Neural progenitor cell (in vitro differentiated cells): ENCODE measurements at places on chromosomes 4 and X. TPM values are rescaled to one million over a fixed set of nuclear protein-coding genes. Genes with fewer than 3 reads are reported as not detected.

The MBNL3 gene
- total RNA-seq: 2.4 and 3.4 TPM in 2 replicates

The AFM gene
- total RNA-seq: not detected in 2 replicates

DNA sequence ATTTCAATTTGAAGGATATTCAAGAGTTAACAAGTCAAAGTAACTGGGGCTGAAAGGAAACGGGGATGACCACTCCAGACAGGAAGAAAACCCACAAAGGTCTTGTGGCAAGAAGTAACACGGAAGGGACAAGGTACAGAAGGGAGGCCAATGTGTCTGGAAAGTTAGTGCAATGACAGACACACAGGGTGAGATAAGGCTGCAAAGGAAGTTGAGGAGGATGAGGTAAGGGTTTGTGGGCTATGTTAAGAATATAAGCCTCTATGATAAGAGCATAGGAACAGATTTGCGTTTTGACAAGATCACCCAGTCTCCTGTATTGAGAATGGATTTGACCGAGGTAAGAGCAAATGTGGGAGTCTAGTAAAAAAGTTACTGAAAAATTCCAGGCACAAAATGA, 21.9 kb upstream of the EMCN start:
- H3K4me1 ChIP-seq: no peaks in the 10 kb centered on the region
- no peak overlapping the region for H3K27ac ChIP-seq
- no peaks in the 10 kb centered on the region for H3K27me3 ChIP-seq
- H3K4me3 ChIP-seq: no peak overlapping the region

DNA sequence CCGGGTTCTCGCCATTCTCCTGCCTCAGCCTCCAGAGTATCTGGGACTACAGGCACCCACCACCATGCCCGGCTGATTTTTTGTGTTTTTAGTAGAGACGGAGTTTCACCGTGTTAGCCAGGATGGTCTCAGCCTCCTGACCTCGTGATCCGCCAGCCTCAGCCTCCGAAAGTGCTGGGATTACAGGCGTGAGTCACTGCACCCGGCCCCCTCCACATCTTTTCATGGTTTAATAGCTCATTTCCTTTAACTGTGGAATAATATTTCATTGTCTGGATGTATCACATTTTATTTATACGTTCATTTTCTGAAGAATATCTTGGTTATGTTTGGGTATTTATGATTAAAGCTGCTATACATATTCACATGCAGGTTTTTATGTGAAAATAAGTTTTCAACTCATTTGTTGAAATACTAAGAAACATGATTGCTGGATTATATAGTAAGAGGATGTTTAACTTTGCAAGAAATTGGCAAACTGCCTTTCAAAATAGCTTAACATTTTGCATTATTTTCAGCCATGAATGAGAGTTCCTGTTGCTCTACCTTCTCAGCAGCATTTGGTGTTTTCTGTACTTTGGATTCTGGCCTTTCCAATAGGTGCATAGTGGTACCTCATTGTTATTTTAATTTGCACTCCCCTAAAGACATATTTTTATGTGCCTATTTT, 591.9 kb downstream of the TECRL start:
- H3K4me1 ChIP-seq: no peaks in the 10 kb centered on the region
- H3K27me3 ChIP-seq: no peaks in the 10 kb centered on the region
- no peak overlapping the region for H3K4me3 ChIP-seq
- H3K36me3 ChIP-seq: no peaks in the 10 kb centered on the region
- no peak for DNase-seq
- no peak overlapping the region for H3K27ac ChIP-seq

DNA sequence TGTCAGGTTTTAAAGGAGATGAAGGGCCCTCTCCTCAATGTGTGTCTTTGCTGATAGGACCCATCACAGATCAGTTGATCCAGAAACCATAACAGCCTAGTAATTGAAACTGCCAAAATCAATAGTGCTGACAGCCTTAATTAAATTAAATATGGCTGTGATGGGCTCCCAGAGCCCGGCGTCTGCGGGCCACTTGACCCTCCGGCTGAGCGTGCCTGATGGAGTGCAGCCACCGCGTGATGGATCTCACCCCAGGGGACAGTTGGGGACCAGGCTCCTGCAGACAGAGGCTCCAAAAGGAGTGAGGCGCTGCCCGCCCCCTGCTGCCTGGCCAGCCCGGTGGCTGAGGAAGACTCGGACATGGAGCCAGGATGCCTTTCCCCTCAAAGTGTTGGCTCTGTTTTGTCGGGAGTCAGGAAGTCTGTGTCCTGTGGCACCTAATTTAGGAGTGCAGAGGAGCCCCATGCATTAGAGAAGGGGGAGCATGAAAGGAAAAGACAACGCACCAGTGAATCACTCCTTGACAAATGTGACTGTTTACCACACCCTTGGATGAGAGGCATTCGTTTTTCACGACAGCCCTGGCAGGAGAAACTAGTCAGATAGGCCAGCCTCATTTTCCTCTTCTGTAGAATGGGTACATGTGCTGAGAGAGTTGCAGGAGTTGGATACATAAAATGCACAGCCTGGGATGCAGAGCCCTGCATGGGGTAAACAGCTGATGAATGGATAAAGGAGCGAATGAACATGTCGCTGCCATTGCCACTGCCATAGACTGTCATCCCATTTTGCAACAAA, 40.9 kb upstream of the MSX1 start:
- H3K4me3 ChIP-seq: no peak overlapping the region
- peaks cover 44% of the 10 kb centered on the region for H3K27me3 ChIP-seq
- DNase-seq: no peak
- no peaks in the 10 kb centered on the region for H3K36me3 ChIP-seq

DNA sequence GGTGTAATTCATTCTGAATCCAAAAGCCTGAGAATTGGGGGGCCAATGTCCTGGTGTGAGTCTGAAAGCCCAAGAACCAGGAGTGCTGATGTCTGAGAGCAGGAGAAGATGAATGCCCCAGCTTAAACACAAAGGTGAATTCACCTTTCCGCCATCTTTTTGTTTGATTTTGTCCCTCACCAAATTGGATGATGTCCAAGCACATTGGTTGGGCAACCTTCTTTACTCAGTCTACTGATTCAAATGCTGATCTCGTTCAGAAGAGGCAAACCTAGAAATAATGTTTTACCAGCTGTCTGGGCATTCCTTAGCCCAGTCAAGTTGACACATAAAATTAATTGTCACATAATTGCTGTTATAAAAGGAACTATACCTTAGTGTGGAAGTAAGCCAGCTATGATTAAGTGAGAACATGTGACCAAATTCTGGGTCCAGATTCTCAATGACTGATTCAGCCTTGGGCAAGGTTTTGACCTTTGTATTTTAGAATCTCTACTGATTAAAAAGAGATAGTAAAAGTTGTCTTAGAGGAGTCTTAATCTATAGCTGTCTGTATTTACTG, 34.5 kb upstream of the SLC4A4 start:
- H3K36me3 ChIP-seq: no peaks in the 10 kb centered on the region
- H3K4me1 ChIP-seq: no peaks in the 10 kb centered on the region
- DNase-seq: no peak

DNA sequence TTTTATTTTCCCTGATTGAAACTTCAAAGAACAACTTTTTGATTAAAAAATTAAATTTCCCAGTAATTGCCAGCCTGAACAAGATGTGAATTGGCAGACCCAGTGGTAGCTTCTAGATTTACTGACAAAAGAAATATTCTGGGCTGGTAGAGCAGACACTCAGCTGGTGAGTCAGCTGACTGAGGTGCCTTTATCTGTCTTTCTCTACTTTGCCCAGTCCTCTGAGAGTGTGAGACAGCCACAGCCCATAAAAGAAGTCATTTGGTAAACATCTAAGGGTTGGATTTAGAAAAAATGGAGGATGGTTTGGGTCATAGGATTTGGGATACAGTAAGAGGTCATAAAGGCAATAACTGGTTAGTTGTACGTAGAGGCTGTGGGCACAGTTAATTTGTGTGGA, 54.5 kb downstream of the CCSER1 start:
- no peaks in the 10 kb centered on the region for H3K27me3 ChIP-seq
- H3K4me1 ChIP-seq: no peaks in the 10 kb centered on the region
- no peak overlapping the region for H3K4me3 ChIP-seq
- no peak overlapping the region for H3K27ac ChIP-seq

DNA sequence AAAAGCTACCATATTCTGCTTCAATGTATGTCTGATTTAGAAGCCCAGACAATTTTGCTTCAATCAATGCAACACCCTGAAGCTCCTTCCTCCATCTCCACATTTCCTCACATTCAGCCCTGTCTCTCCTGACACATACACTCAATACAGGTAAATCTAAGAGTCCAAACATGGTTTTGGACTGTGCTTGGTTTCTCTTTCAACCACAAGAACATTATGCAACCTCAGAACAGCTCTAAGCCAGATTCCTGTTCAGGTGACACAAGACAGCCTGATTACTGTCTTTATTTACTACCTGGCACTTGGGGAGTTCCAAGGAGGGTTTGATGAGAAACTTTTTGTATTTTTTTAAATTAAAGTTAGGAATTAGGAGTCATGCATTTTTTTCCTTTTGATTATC, 307.5 kb upstream of the SLIT2 start:
- no peak for DNase-seq
- H3K36me3 ChIP-seq: no peaks in the 10 kb centered on the region
- H3K4me3 ChIP-seq: no peak overlapping the region
- H3K4me1 ChIP-seq: peaks cover 16% of the 10 kb centered on the region
- no peaks in the 10 kb centered on the region for H3K27me3 ChIP-seq

DNA sequence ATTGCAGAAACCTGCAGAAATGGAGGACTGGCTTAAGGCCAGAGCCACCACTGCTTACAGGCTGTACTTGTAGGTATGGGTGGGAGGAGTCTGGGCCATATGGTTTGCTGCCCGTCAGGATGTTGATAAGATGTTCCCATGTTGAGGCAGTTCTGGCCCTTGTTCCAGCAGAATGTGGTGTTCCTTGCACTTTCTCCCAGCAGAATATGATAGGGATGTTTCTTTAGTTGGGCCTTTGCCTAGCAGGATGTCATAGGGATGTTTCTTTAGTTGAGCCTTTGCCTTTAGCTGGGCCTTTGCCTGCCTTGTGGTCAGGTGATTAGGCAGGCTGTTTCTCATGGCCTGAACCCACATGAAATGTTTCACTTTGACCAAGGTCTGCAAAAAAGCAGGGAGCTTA, 139.1 kb upstream of the PAQR3 start:
- H3K4me3 ChIP-seq: no peak overlapping the region
- H3K36me3 ChIP-seq: peaks cover 5% of the 10 kb centered on the region
- no peaks in the 10 kb centered on the region for H3K27me3 ChIP-seq
- peaks cover 5% of the 10 kb centered on the region for H3K4me1 ChIP-seq
- H3K27ac ChIP-seq: no peak overlapping the region
